Fibroblast of lung (primary cell): ENCODE measurements at places on chromosomes 11 and 22. TPM values are rescaled to one million over a fixed set of nuclear protein-coding genes. Genes with fewer than 3 reads are reported as not detected.

GRCh38 chr11:2424811-2425495 lies 19.4 kb downstream of the TRPM5 start:
- no peak for DNase-seq

DNA sequence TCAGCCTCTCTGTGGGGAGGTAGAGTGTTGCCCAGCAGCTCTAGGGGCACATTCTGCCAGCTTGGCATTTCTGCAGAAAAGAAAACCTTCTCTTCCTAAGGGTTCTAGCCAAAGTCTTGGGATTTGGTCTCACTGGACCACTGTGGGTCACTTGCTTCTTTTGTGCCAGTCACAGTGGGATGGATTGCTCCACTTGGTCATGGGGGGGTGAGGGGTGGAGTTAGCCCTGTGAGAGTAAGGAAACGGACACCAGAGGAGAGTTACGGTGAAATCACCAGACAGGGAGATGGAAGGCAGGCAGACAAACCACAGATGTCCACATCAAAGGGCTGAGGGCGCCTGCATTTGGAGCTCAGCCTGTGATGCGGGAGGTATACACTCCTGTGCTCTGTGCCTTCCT lies 10.8 kb downstream of the SGSM1 start:
- DNase-seq, result no peak

GRCh38 chr22:32527756-32528155 lies 53.1 kb downstream of the FBXO7 start:
- DNase-seq, result no peak

DNA sequence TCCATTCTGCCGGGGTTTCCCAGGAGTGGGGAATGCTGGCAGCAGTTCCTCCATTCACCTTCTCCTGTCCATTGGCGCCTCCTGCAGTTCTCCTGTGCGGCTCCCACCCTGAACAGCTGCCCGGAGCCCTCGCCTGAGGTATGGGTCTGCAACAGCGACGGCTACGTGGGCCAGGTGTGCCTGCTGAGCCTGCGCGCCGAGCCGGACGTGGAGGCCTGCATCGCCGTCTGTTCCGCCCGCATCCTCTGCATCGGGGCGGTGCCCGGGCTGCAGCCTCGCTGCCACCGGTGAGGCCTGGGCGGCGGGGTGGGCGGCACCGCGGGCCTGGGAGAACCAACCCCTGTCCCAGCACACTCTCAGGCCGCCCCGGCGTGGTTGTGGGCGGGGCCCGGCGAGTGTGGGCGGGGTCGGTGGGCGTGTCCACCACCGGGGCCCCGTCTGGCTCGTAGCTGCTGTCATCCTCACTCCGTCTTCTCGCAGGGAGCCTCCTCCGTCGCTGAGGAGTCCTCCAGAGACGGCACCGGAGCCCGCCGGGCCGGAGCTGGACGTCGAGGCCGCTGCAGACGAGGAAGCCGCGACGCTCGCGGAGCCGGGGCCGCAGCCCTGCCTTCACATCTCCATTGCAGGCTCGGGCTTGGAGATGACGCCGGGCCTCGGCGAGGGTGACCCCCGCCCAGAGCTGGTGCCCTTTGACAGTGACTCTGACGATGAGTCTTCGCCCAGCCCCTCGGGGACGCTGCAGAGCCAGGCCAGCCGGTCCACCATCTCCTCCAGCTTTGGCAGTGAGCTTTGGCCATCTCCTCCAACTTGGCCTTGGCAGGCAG lies 14.0 kb upstream of the RELT start:
- no peak for DNase-seq

DNA sequence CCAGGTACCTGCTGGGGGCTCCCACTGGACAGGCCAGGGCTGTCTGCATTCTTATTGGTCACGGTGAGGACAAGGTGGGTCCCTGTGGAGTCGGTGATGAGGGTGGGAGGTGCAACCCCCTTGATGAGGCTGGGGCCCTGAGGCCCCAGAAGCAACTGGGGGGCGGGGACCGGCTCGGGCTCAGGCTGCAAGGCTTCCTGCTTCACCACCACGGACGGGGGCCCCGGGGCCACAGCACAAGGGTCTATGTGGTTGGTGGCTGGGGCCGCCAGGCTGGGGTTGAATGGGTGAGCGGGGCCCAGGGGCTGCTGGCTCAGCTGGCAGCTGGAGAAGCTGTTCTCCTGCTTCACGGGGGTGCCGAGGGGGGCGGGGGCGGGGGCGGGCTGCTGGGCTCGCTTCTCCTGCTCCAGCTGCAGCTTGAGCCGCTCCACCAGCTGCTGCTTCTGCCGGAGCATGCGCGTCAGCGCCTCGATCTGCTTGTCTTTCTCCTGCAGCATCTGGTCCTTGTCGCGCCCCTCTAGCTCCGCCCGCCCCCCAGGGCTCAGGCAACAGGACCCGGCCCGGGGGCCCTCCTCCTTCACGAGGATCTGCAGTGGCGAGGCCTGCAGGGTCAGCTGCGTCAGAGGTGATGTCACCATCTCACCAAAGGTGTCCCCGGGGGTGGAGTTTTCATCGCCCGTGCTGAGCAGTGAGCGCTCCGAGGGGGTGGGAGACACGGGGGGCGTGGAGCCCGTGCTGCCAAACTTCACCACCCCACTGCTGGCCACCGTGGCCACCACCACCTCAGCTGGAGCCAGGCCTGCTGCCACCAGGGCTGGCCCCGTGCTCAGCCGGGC lies 48.2 kb downstream of the SGSM3 start:
- no peak for DNase-seq

DNA sequence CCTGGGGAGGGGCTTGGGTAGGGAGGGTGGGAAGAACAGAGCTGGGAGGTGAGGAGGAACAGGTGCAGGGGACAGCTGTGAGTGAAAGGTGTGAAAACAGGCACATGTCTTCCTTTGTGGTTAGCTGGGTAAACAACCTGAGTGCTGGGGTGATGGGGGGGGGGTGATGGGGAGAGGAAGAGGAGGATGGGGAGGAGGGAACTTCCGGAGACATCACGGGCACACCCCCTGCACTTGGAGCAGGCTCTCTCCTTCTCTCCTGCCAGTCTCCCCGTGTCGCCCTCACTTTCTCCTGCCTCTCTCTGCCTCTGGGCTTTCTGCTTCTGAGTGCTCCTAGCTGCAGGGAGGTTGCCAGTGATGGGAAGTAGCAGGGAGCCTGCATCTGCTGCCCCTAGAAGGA lies 8.8 kb downstream of the CXCR5 start:
- DNase-seq, result no peak

GRCh38 chr11:70328556-70328955 lies 58.1 kb downstream of the PPFIA1 start:
- DNase-seq, result no peak

GRCh38 chr11:17298302-17298701 lies 21.8 kb downstream of the NUCB2 start:
- DNase-seq, result no peak

DNA sequence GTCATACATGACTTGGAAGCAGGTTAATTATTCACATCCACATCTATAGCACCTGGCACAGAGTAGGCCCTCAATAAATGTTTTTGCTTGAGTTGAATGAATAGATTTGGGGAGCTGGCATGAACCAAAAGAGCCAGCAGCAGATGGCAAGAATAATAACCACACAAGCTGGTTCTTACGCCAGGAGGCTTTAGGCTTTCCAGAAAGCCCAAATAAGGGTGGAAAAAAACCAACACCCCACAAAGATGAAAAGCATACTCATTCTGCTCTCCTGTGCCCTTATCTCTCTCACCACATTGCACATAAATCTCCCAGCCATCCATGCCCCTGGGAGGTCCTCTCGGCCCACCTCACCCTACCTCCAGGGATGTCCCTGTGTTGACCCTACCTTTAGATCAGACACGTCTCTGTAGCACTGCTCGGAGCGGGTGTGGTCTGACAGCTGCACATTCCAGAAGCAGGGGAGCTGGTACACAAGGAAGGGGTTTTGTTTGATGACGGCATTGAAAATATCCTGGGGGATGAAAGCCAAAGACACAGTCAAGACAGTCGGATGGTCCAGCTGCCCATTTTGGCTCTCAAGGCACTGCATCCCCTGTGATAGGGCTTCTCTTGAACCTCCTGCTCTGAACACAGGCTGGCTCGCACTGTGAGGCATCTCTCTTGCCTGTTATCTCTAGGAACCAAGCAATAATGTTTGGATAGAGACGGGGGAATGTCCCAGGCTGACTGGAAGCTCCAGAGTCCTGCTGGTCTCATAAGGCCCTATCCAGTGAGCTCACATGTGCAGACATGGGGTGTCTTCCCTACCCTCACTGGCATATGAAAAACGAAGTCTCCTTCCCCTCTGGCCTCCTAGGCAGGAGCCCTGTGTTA lies 323.6 kb upstream of the SYN3 start:
- no peak for DNase-seq

DNA sequence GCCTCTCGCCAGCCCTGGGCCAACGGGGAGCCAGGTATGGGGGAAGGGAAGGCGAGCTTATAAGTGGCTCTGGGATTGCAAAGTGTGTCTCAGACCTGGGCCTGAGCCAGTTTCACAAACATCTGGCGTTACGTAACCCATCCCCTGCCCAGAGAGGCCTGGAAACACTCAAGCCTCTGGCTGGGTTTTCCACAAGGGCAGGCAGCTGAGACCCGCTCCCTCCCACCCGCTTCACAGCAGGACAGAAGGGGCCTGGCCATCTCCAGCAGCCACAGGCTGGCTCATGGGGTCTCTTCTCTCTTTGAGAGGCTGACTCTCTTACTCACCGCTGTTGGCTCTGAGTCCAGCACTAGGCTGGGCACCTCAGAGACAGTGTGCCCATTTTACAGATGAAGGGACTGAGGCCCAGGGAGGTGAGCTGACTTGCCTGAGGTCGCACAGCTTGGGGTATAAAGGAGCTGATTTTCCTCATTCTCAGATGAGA lies 44.5 kb downstream of the TRIOBP start:
- peak; percentile 93 for DNase-seq

GRCh38 chr11:73237471-73238290 lies 19.6 kb downstream of the P2RY2 start:
- DNase-seq, result peak; percentile 20

- peak; percentile 41 for DNase-seq
Measured at GRCh38 chr11:46200537-46201281, 76.8 kb upstream of the CREB3L1 start.

Gene DDI1
- not detected in 2 replicates for polyA plus RNA-seq

Gene NFRKB
- polyA plus RNA-seq, result 11.9 and 15.9 TPM in 2 replicates

Gene GGTLC2
- polyA plus RNA-seq, result not detected in 2 replicates
